NCI-H1417 treated with DMSO at 0.1 percent for 48 hours (cell line): ENCODE measurements at places on chromosomes 13 and 19.

GRCh38 chr19:33487901-33488800 is 33.4 kb downstream of the PEPD start:
- DNase-seq, result no peak

DNA sequence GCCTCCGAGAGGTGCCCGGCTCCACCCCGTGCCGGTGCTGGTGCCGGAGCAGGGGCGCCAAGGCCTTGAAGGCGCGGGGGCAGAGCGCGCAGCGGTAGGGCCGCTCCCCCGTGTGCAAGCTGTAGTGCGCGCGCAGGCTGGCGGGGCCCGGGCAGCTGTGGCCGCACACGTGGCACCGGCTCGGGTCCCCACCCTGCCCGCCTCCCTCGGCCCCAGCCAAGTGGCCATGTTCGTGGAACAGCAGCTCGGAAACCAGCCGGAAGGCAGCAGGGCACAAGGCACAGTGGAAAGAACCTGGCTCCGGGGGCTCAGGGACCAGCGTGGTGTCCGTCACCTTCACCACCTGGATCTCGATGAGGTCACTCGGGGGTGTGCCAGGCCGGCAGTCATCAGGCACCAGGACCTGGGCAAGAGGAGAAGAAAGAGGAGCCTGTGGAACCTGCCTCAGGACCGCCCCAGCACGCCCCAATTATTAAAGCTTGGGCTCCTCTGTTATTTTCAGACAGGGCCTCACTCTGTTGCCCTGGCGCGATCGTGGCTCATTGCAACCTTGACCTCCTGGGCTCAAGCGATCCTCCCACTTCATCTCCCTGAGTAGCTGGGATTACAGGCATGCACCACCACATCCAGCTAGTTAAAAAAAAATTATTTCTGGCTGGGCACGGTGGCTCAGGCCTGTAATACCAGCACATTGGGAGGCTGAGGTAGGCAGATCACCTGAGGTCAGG is 2.0 kb downstream of the ZNF784 start:
- DNase-seq, result no peak

- DNase-seq, result no peak
Observed at GRCh38 chr13:28719227-28720055, 671 bp upstream of the SLC46A3 start.

GRCh38 chr19:2053601-2054389 is 2.8 kb upstream of the MKNK2 start:
- no peak for DNase-seq

DNA sequence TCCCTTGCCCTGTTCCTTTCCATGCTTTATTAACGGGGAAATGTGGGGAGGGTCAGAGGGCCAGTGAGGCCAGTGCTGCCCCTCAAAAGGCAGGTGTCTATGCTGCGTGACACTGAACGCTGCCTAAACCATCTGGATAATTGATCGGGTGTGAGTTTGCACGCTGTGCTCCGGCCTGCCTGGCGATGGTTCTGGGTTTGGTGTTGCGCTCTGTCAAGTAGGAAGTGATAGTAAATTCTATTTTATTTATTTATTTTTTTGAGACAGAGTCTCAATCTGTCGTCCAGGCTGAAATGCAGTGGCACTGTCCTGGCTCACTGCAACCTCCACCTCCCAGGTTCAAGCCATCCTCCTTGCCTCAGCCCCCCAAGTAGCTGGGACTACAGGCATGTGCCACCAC is 86.5 kb downstream of the ATP11A start:
- DNase-seq, result no peak

DNA sequence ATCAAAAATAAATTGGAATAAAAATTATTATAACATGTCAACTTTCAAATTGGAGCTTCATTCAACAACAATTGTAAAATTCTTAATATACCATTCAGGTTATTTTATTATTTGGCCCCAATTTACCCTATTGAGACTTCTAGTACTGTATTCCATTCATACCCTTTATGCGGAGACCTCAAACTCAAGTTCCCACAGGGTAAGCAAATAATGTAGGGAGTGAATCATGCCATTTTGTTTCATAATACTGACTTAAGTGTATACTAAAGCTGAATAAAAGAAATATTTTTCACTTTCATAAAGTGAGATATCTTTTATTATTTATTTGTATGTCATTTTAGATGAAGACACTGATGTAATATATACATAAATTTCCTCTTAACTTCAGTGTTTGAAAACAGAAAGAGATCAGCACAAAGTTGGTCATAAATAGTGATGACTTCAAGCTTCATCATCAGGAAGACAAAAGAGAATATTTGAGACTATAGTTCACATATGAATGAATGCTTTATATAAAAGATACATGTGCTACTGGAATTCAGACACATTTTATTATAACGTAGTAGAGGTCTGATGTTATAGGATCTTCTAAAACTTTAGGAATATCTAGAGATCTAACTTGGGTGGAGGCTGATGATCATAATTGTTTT is 894.4 kb upstream of the PCDH9 start:
- no peak for DNase-seq

- DNase-seq, result no peak
Observed at GRCh38 chr19:3142781-3143337, 7.0 kb downstream of the GNA15 start.

DNA sequence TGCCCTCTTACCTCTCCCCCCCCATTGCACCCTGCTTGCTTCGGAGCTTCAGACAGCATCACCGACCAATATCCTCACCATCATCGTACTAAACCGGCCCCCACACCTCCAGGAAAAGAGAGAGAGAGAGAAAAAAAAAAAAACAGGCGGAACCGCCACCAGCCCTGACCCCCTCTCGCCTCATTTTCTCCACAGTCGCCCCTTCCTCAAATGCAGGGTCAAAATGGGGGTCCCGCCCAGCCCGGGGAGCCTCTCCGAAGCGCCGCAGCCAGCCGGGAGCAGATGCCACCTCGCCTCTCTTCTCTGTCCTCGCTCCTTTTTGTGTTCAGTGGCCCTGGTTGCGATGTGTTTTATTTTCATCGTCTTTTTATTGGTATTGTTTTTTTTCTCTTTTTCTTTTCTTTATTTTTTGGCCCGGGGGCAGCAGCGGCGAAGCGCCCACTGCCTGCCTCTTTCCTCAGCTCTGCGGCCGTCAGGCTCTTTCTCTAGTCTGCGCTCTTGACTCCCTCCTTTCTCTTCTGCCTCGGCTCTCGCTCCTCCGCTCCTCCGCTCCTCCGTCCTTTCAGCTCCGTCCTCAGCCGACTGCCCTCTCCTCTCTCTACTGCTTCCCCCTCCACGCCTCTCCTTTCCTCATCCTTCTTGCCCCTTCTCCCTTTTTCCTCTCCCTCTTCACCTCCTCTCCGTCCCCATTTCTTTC is 41.4 kb downstream of the DEDD2 start:
- no peak for DNase-seq

- no peak for DNase-seq
Observed at GRCh38 chr13:44453069-44453468, 79.4 kb downstream of the SERP2 start.

- no peak for DNase-seq
Observed at GRCh38 chr19:43464134-43464775, 1.2 kb downstream of the LYPD3 start.

DNA sequence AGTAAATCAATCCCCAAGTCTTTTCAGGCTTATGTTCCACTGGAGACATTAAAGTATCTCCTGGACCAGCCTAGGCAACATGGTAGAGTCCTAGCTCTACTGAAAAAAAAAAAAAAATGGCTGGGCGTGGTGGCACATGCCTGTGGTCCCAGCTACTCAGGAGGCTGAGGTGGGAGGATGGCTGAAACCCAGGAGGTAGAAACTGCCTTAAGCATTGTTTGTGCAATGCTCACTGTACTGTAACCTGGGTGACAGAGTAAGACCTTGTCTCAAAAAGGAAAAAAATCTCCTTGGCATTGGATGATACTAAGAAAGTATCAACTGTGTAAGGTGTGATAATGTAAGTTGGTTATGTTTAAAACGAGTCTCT is 8.8 kb downstream of the KLK8 start:
- no peak for DNase-seq

- no peak for DNase-seq
Observed at GRCh38 chr13:50697746-50698539, 145.5 kb downstream of the DLEU7 start.

GRCh38 chr13:37106642-37107041 is 1.2 kb upstream of the CSNK1A1L start:
- DNase-seq, result no peak

DNA sequence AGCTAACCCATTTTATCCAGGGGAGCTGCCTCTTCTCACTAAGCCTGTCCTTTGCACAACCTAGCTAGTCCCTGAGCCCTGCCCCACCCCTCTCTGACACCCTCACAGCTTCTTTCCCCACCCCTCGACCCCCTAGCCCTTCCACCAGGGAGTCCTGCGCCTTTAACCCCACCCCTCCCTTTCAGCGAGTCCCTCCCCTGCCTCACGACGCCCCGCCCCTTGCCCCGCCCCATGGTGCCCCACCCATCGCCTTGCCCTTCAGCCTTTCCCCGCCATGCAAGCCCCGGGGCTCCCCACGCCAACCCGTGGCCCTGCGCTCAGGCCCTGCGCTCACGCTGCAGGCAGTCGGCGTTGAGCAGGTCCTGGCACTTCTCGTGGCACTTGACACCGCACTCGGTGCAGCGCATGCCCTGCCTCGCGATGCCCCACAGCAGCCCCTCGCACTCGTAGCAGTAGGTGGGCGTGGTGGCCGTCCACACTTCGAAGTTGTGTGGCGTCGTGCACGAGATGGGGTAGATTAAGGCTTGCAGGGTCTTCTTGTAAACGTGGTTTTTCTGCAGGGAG is 40.0 kb downstream of the UNC13A start:
- no peak for DNase-seq

DNA sequence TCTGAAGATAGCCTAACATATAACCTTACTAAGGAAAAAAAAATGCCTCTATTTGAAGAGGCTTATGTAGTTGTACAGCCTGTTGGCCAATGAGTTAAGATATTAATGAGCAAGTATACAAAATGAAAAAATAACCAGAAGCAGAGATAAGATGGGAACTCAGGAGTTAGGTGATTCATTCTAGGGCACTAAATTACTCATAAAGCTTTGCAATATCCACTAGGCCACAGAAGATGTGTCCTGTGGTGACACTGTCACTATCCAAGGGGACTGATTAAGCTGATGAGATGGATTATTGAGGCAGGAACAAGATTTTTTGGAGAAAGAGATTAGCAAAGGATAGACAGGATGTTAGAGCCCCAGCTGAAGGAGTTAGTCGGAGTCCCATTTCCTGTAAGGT is 99.6 kb downstream of the LIG4 start:
- no peak for DNase-seq

DNA sequence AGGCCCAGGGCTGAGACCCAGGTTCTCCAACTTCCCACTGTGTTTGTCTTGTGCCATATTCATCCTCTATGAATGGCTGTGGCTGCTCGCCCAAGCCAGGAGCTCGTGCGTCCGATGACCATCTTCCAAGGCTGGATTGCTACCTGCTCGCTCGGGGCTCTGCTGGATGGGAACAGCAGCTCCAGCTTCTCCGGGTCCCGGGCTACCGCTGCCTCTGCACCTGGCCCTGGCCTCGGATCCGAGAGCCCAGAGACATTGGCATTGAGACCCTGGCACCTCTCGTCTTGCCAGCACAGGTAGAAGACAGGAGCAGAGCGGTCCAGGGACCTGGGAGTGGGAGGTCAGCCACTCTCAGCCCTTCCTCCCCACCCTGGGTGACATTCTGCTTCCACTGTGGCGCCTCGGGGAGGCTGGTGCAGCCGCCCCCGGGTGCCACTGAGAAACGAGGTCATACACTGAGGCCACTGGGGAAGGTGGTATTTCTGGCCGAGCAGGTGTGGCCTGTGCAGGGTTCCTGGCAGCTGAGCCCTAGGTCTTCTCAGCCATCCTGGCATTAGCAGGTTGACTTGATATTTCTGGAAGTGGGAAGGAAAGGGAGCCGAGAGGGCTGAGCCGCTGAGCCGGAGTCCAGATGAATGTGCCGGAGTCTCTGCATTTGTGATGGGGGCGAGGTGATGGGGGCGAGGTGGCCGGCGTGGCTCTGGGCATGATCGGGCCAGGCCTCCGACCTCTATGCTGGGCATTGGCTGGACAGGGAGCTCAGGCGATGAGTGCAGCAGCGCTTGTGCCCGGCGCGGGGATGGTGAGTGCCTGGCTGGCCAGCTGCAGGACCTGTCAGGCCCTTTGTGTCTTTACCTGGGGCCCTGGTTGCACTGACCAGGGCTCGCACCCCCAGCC is 18.6 kb downstream of the NDUFB7 start:
- DNase-seq, result no peak
